ENCODE measurements at places on chromosomes 13 and 19. TPM values are rescaled to one million over a fixed set of nuclear protein-coding genes. Genes with fewer than 3 reads are reported as not detected.

GRCh38 chr19:54674021-54674617 lies 11.3 kb downstream of the LILRB4 start:
- no peak for DNase-seq

APC2 gene
- 0.01 TPM for polyA plus RNA-seq

DNA sequence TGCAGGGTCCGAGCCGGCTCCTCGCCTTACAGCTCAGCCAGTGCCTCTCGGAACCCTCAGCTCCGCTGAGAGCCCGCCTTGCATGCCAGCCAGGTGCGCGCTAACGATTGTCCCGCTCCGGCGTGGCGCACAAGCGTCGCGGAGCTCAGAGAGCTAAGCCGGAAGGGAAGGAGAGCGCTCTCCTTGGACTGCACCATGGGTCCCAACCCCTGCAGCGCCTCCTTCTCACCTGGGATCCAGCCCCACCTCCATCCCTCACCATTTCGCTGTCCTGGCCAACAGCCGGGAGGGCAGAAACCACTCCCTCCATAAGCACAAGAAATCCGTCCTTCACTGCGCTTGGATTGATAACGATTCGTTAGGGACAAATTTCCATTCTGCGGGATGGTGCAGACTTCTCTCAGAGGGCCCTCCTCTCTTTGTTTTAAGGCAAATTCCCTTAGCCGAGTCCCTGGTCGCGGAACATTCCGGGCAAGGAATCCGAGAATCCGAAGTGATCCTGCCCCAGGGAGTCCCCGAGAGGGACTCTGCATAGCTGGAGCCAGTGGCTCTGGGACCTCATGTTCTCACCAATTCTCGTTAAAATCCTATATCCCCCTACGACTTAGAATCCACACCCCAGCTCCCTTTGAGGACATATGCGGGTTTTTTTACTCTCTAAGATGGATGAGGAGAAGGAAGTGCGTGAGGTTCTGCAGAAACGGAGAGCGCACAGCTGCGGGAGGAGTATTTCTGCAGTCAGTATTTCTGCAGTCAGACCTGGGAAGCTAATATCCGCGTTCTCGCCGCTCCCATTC lies 2.8 kb downstream of the GSX1 start:
- DNase-seq: no peak

GRCh38 chr19:1873524-1874473 lies 10.4 kb upstream of the KLF16 start:
- no peak for DNase-seq

DNA sequence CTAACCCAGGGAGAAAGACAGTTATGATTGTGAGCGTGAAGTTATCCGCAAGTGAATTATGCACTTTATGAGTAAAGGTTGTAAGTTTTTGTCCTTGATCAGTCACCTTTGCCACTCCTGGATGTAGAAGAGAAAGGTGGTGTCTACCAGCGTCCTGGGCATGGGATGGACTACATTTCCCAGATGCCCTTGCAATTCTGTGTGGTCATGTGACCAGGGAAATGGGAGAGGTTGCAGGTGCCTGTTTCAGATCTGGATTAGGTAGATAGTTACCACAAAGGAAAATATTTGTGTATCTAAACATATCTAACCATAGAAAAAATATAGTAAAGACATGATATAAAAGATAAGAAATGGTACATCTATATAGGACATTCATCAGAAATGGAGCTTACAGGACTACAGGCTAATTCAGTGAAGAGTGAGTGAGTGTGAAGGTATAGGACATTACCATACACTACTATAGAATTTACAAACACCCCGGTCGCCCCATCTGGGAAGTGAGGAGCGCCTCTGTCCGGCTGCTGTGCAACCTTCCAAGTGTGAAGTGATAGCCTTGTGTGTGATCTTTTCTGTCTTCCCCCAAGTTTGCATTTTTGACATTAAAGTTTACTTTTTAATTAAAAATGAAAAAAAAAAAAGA lies 51.6 kb upstream of the CACNA1A start:
- no peak for DNase-seq

DNA sequence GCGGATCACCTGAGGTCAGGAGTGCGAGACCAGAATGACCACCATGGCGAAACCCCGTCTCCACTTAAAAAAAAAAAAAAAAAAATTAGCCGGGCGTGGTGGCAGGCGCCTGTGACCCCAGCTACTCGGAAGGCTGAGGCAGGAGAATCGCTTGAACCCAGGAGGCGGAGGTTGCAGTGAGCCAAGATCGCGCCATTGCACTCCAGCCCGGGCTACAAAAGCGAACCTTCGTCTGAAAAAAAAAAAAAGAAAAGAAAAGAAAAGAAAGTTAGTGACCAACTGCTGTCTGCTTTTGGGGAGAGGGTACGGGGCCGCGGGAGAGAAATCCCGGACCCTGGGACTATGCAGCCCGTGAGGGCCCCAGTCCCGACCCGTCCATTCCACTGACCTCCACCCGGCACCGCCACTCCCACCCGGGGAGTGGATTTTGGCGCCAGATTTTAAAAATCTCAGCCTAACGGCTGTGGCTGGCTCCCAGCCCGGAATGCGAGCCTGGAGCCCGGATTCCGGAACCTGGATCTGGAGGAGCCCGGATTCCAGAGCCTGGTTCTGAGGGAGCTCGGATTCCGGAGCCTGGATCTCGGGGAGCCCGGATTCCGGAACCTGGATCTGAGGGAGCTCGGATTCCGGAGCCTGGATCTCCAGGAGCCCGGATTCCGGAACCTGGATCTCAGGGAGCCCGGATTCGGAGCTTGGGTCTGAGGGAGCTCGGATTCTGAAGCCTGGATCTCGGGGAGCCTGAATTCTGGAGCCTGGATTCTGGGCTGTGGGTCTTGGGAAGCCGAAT lies 6.1 kb upstream of the LMNB2 start:
- no peak for DNase-seq

All from naive thymus-derived CD4-positive, alpha-beta T cell (primary cell).